AG09309 (cell line): ENCODE measurements at places on chromosomes 1 and 21.
A peak's percentile ranks its signal among the peaks of the same experiment; 100 is the strongest.

DNA sequence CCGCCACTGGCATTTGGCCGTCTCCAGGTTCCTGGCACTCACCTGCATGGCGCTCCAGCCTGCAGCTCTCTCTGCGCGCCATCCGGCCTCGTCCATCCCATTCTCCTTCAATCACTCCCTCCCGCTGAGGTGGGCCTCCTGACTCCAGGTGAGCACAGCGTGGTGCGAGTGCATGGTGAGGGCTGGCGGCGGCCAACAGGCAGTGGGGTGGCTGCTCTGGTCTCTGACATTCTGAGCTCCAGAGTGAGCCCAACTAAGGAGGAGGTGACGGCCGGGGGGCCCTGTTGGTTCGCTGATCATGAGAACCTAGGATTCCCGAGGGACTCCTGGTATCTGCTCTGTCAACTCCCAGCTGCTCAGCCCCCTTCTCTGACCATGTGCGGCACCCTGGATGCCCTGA, 130.4 kb downstream of the AJAP1 start:
- no peak for DNase-seq

DNA sequence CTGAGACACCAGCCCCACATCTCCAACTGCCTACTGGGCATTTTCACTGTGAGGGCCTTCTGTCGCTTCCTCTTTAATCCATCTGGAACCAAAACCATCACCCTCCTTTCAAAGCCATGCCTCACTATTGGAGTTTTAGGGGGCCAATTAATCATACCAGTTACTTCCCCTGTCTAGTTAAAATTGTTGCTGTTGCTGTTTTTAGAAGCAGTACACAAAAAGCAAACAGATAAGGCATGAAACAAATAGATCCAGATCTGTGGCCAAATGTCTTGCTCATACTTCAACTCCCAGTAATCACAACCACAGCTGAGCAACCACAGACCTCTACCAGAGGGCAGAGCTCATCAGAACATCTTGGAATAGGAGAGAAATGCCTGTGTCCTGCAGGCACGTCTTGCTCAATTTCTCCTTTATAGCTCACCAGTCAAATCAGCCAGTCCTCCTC, 133.8 kb upstream of the C1orf105 start:
- peak; percentile 95 for DNase-seq

DNA sequence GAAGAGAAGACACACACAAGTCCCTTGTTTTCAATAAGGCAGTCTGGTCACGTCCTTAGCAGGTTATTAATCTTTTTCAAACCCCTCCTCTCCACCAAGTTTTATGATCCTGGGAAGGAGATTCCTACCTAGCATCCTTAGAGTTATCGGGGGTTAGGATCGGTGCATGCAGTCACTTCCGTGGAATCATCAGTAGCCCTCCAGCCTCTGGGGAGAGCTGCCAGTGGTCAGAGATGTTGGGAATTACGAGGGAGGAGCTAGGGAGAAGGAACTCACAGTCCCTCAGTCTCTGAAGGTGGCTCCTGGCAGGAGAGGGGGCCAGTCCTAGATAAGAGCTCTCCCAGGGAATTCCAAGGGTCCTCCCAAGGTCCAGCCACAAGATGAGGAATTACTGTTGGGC, 57.7 kb upstream of the ATP5PO start:
- no peak for DNase-seq

DNA sequence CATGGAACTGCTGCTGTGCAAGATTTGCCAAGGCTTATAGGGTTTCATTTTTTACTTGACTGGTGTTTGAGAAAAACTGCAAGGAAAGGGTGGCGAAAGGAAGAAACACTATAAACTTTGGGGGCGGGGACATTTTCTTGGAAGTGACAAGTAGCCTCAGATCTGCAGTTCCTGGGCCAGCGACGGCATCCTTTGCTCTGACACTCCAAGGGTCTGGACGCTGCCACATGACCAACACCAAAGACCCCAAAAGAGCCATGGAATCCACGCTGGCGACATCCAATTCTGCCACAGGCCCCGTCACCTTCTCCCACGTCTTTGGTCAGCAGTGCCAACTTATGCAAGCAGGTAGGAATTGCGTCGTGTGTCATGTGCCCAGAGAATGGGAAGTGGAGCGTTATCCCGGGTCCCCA, 193.4 kb downstream of the PRDM2 start:
- DNase-seq, result no peak

GRCh38 chr1:200969726-200970561, 53.6 kb downstream of the KIF21B start:
- no peak for DNase-seq

DNA sequence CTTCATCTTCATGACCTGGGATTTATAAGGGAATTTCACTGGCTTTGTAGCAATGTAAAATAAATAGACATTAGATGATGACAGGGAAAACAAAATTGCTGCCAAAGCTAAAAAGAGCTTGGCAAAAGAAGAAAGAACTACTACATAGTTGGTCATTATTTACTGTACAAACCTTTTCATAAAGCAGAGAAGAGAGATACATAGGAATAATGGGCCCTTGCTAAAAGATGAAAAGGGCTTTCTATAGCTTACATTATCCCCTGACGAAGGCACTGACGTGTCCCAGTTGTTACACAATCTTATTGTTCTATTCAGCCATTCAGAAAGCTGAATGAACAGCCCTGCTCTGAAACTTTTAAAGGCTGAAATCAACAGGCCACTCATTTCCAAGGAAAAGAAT, 57.1 kb downstream of the ZC3H11B start:
- peak; percentile 37 for DNase-seq

DNA sequence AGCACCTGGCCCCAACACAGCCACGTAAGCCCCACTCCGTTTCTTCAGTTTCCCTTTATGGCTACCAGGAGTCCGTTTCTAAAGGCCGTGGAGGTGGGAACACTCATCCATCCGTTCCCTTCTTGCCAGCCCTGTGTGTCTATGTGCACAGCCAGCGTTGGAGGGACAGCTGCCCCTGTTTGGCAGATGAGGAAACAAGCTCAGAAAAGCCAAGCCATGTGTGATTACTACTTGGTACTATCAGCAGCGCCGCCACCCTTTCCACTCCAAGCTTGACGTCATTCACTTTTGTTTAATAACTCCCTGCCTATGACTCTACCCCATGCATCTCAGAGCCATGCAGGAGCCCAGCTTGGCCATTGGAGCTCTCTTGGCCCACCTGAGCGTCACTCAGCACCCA, 3.5 kb downstream of the LRP8 start:
- DNase-seq, result no peak

GRCh38 chr21:36610201-36610600, 88.7 kb upstream of the SIM2 start:
- no peak for DNase-seq

- DNase-seq, result no peak
Observed at GRCh38 chr1:237394281-237394680, 352.3 kb downstream of the RYR2 start.

GRCh38 chr1:171128463-171128862, 37.8 kb downstream of the FMO3 start:
- no peak for DNase-seq

DNA sequence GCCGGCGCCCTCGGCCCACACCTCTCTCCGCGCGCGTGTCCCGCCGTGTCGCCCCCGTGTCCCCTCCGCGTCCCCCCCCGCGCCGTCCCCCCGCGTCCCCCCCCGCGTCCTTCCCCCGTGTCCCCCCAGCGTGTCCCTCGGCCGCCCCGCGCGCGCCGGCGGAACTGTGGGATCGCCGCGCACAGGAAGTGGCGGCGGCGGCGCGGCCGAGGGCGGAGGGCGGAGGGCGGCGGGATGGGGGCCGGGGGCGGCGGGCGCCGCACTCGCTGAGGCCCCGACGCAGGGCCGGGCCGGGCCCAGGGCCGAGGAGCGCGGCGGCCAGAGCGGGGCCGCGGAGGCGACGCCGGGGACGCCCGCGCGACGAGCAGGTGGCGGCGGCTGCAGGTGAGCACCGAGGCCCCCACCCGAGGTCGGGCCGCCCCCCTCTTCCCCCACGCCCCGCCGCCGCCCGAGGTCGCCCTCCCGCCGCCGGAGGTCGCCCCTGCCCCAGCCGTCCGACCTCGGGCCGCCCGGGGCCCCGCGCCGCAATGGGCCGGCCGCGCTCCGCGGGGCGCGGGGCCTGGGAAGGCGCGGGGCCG, at the start of gene AGPAT3:
TSS of gene AGPAT3 (plus strand) at position 262 of the 578 bp plus-strand sequence. CDS start 94,459 bp downstream, outside the sequence.
- no peak for DNase-seq

DNA sequence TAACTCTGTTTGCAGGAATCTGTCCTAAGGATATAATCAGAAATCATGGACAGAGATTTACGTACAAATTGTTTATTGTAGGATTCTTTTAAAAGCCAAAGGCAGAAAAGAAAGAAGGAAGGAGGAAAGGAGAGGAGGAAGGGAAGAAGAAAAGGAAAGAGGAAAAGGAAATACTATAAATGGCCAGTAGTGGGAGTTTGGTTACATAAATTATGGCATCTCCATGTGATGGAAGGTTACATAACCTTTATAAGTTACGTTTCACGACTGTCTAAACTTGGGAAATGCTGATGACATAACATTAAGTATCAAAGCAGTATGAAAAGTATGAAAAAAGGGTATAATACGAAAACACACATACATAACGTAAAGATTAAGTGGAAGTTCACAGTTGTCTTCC, 39.0 kb downstream of the SMYD2 start:
- DNase-seq, result no peak

DNA sequence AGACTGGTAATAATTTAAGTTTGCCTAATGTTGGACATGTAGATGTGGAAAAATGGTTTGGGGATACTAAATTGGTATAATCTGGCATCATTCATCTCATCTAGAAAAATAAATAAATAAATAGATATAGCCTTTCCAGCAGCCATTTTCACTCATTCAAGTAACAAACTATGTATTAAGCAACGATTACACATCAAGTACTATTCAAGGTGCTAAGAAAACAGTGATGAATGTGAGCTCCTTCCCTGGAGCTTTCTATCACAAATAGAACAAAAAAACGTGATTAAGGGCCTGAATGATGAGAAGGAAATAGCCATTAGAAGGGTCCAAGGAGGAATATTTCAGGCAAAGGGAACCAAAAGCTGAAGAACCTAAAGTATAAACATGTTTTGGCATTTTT, 37.1 kb downstream of the STIL start:
- no peak for DNase-seq

DNA sequence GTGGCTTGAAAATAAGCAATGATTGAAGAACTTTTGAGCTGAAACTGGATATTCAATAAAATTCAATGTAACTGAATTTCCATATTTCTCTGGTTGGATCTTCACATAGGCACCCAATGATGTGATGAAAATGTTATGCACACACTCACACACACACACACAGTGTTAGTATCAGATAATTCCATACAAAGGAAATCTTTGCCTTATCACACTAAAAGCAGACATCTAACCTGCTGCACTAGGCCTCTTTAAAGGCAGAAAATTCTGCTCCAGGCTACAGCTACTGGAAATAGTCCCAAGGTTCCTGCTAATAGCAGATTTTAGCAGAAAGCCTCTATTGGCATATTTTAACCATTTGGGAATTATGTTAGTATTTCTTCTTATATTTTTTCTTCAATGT, 309.6 kb downstream of the COL11A1 start:
- DNase-seq, result no peak

DNA sequence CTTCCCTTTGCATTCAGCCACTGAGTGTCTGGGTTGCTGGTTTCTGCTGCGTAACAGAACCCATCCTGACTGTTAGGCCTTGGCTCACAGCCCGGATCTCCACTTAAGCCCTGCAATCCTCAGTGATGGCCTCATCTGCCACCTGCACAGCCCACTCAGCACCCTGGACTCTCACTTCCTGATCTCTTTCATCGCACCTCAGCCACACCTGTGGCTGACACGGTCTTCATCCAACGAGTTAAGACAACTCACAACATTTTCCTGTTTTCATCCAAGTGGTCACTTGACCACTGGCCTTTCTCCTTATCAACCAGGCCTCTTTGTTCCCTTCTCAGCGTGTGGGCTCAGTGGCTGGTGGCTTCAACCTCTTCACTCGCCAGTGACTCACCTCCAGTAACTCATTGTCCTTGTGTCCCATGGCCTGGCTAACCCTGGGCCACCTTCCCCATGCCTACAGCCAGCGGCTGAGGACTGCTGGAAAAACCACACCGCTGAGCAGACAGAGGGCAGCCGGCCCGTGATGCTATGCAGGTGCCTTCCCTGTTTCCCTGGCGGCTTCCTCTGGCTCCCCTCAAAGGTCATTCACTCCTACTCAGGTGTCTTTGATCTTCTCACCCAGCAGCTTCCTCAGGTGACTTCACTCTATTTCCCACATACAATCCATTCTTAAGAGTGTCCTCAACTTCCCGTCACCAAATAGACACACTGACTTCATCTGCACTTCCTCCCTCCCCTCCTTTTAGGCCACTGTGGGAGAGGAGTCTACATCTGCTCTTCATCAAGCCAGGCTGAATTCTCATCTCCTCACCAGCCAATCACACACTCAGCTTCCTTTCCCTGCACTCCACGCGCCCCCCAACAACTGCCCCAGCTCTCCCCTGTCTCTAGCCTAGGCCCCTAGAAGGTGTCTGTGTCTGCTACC, 19.9 kb upstream of the EDN2 start:
- no peak for DNase-seq

- no peak for DNase-seq
Observed at GRCh38 chr1:113874012-113874879, 2.7 kb upstream of the PTPN22 start.

- no peak for DNase-seq
Observed at GRCh38 chr21:26969971-26970725, 3.3 kb upstream of the ADAMTS5 start.

GRCh38 chr1:6367381-6368012, 26.1 kb downstream of the ACOT7 start:
- no peak for DNase-seq
